GM19239 (cell line): ENCODE measurements at places on chromosomes 1 and 21.

- no peak for DNase-seq
Observed at GRCh38 chr1:60149251-60149650, 75.7 kb upstream of the C1orf87 start.

DNA sequence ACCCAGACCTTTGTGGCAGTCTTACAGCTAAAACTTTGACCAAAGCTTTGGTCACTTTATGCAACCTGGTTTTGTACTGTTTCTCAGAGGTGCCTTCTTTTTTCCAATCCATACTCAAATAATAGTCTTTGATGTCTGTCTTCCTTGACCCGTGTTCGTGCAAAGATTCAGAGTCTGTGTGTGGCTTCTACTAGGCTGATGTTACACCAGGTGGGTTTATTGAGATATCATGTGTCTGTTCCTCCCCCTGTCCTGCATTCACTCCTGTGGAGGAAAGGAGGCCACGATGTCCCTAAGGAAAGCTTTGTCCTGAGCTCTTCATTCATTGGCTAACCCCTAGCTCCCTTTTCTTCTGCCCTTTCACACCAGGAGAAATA is 15.0 kb upstream of the IKBKE start:
- DNase-seq, result no peak

DNA sequence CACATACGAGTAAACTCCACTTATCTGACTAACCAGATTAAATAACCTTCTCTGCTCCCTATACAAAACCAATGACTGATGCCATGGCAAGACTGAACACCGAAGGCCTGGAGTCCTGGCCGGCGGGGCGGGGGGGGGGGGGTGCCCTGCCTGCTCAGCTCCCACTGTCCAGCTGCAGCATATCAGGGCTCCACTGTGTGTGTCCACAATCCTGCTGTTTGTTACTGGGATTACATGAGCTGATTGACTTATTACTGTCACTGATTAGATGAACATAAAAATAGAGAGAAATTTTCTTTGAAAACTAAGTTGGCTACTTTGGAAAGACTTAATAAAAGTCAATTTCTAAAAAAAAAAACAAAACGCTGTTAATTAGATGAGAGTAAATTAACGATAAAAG is 24.9 kb downstream of the TMEM63A start:
- no peak for DNase-seq

GRCh38 chr1:52670604-52671003 is 27.5 kb downstream of the COA7 start:
- no peak for DNase-seq

- DNase-seq, result no peak
Observed at GRCh38 chr1:78088015-78088414, 42.2 kb downstream of the GIPC2 start.

DNA sequence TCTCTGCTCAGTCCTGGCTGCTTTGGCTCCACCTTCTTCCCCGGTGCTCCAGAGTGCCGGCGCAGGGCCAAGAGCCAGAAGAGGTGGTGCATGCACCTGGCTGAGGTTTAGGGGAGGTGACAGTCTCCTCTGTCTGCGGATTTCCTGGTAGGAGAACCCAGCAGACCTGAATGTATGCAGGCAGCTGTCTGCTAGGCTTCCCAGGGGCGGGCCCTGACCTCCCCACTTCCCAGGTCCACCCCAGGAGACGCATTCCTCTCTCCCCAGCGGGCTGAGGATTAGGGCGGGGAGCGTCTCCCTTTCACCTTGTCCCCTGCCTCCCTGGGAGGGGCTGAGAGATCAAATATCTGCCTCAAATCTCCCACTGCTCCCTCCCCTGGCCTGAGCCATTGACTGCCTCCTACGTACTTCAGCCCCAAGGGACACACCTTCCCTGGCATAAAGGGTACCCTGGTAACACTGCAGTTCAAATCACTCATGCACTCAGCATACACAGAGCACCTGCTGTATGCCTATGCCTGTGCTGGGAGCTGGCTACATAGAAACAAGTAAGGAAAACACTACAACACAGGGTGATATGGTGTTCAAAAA is 27.5 kb downstream of the DMBX1 start:
- no peak for DNase-seq

DNA sequence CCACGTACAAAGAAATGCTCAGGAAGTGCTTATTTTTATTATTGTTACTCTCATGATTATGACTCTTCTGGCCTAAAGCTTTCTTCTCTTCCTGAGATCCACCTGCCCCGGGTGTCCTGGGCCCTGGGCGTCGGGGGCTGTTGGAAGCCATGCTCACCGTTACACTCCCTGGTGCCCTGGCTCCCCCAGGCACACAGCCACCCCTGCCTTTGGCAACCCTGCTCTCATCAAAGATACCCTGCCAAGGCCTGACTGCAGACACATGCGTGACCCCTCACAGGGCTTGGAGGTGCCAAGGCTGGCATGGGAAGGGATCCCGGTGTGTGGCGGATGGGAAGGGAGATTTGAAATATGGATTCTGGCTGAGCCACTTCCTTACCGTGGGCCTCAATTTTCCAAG is 3.3 kb upstream of the KISS1 start:
- DNase-seq, result no peak

DNA sequence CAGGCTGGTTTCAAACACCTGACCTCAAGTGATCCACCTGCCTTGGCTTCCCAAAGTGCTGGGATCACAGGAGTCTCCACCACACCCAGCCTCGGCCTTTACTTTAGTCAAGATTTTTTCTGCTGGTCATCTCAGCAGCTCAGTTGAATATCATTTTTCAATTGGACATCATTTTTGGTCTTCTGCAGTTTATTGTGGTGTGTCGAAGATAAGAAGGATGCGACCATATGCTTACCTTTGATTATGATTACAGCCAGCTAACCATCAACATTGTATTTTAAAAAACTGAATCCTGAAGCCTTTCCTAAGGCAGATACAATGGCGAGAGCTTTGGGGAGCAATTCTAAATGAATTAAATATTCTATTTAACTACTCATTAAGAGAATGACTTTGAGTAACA is 12.3 kb upstream of the NFIA start:
- DNase-seq, result no peak

DNA sequence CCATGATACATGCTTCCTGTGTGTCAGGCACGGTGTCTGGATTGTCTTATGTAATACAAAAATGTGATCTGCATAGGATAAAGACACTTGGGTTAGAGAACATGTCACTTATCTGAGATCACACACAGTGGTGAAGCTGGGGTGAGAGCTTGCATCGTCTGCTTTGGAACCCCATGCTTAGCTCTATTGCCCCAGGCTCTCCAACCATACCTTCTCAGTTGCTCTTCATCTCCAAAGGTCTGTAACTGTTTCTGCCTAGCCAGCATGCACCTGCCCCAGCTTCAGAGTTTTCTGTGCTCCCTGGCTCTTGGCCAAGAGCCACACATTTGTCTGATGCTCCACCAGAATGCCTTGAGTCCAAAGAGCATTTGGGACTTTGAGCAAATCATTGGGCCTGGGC is 93.9 kb upstream of the COG2 start:
- no peak for DNase-seq

DNA sequence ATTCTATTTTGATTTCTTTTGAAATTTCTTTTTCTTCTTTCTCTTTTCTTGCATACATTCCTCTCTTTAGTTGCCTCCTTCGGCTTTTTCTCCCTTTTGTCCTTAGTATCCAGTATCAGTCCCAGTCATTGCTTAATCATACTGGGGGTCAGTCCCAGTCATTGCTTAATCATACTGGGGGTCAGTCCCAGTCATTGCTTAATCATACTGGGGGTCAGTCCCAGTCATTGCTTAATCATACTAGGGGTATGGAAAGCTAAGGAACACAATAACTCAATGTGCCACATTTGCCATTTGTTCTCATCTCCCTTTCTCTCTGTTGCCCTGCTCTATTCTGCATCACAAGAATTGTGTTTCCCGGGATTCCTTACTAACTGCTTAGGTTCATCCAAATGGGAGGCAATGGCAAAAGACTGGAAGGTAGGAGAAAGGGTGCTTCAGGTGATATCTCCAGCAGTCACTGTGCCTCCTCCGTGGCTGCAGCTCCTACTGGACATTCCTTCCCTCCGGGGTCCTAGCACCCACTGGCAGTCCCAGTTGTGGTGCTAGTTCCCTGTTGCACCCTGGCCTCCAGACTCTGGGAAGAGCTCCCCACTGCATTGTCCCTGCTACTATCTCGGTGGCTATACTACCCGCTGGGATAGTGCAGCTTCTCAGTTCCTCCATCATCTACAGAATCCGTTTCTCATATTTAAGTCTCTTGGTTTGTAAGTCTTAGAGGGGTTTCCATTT is 32.6 kb upstream of the LAMC1 start:
- no peak for DNase-seq

DNA sequence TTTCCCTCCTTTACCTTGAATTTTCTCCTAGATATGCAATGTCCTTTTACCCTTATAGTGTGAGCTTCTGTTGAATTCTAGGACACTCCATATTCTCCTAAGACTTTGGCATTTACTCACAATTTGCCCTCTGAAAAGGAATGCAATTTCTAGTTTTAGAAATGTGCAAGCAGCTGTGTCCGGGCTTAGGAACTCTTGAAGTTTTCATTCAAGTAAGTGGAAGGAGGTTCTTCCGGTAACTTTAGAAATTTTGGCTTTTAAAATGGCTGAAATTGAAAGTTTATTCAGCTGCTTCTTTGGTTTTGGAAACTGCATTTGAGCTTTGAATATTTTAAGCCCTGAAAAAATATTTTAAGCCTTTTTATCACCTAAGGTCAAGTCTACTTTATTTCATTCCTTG is 56.3 kb downstream of the DPH5 start:
- no peak for DNase-seq

GRCh38 chr21:45518742-45519141 is 23.5 kb downstream of the SLC19A1 start:
- DNase-seq, result no peak

GRCh38 chr1:231938711-231939110 is 312.1 kb downstream of the DISC1 start:
- DNase-seq, result no peak

DNA sequence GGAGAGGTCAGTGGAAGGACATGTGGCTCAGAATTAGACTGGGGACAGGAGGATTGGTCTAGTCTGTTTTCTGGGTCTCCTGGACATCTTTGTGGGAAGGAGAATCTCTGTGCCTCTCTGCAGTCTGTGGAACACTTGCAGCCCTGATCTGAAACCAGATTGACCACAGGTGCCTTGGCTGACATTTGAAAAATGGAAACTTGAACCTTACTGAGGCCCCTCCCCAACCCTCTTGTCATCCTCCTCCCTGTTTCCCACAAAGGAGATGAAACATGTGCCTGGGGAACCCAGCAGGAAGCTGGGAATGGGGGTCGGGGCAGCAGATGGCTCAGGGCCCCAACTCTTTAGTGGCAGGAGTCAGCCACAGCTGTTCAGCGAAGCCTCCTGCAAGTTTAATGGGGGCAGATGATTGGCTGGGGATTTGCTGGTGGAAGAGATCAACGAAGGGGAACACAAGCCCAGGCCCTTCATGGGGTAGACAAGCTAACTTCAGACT is 18.1 kb downstream of the VASH2 start:
- DNase-seq, result no peak

GRCh38 chr1:41941381-41941780 is 22.7 kb upstream of the HIVEP3 start:
- DNase-seq, result no peak

GRCh38 chr21:33977017-33977720 is 61.6 kb upstream of the ATP5PO start:
- no peak for DNase-seq

DNA sequence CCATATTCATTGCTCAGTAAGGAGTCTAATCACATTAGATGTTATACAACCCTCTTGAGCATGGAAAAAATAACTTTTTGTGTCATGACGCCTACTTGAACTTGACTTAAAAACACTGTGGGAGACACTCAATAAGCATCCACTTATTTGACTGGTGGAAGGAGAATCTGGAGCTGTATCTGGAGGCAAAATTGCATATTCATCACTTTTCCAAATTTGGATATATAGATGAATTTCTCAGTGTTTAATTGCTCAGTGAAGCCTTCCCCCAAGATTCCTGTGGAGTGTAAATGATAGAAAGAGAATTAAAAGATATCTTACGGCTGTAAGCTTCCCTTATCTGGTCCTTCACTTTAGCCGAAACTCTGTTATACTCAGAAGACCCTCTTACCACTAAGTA is 610.7 kb upstream of the ADGRL2 start:
- no peak for DNase-seq

DNA sequence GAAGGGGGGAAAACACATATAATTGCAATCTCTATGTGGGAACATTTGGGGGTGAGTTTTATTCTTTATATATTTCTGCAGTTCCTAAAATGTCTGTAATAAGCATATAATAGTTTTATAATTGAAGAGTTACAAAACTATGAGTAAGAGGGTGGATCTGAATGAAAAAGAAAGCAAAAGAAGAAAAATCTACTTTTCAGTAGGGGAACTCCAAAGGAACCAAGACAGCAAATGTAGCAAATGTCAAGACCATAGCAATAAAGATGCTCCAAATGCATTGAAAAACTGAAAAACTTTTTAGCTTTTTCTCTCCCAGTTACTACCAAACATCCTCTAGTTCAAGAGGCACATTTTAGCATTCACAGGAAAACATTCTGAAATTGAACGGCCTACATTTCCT is 434.8 kb downstream of the LMO4 start:
- no peak for DNase-seq

DNA sequence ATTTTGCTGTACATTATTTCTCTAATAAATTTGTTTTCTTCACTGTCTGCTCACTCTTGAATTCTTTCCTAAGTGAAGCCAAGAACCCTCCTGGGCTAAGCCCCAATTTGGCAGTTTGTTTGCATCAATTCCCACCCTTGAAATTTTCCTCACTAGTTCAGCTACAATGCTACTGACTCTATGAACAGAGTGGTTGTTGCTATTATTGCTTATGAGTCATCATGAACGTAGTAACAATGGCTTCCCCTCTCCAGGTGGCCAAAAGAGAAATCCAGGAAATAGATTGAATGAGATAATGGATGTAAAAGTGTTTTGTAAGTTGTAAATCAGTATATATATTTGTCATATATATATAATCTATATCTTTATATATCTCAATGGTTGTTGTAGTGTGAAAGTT is 193.0 kb downstream of the URB2 start:
- no peak for DNase-seq

GRCh38 chr1:217354895-217355294 is 276.0 kb downstream of the GPATCH2 start:
- DNase-seq, result no peak

- DNase-seq, result no peak
Observed at GRCh38 chr1:186633116-186633515, 47.1 kb downstream of the PTGS2 start.

- no peak for DNase-seq
Observed at GRCh38 chr1:92136341-92136740, 56.2 kb downstream of the BTBD8 start.

GRCh38 chr1:204174958-204175357 is 8.8 kb upstream of the REN start:
- no peak for DNase-seq

DNA sequence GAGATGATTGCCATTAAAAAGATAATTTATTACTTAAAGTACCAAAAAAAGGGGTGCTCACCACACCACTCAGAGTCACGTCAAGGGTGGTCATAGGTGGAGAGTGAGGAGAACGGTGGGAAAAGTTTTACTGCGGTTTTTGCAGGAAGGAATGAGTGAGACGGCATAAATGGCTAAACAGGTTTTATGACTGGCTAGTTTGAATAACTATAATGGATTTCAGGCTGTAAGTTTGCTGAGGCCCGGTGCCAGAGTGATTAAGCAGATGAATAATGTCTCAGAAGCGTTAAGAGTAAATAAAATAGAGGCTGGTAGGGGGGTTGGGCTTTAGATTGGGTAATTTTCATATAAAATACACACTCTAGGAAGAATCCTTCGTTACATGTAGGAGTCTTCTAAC is 1337.8 kb downstream of the AMY1C start:
- no peak for DNase-seq
